WERI-Rb-1 (cell line): ENCODE measurements at places on chromosomes 11 and 22.

GRCh38 chr22:33081686-33082590, 23.8 kb upstream of the SYN3 start:
- DNase-seq: peak; percentile 43

DNA sequence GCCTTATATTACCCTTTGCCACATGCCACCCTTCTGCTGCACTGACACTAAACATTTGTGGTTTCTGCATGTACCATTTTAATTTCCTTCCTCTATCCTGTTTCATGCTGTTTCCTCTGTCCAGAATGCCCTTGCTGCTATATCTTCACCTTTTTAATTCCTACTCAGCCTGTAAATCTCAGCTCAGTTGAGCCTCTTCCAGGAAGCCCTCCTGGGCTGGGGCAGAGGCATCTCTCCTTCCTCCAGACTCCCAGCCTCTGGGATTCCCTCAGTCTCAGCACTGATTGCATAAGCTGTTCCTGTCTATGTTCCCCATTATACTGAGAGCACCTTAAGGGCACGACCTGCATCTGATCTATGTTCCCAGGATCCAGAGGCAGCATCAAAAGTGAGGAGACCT, 98.7 kb downstream of the RNF169 start:
- DNase-seq: no peak

- DNase-seq: no peak
Observed at GRCh38 chr22:29117799-29118477, 45.1 kb downstream of the KREMEN1 start.

- DNase-seq: peak; percentile 7
Observed at GRCh38 chr11:134529212-134530096, 117.4 kb upstream of the B3GAT1 start.

DNA sequence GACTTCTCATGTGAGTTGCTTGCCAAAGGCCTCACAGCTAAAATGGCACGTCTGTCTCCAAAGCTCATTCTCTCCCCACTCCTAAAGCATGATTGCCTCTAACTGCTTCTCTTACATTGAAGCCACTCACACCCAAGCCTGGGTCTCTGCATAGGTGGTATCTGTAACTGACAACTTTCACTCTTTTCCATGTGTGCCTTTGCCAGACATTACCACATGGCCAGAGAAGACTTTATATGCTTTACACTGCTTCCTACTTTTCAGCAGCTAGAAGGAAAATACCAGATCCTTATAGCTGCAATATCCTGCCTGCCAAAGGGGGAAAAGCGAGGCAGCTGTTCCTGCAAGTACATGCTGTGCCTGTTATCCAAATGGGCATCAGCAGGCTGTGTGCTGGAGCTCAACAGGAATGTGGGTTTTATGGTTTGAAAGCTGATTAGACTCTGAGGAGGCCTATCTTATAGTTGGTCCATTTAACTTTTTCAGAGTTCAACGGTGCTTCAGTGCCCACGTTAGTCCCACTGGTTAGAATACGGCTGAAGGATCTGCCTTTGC, 547.1 kb downstream of the RAB38 start:
- no peak for DNase-seq

DNA sequence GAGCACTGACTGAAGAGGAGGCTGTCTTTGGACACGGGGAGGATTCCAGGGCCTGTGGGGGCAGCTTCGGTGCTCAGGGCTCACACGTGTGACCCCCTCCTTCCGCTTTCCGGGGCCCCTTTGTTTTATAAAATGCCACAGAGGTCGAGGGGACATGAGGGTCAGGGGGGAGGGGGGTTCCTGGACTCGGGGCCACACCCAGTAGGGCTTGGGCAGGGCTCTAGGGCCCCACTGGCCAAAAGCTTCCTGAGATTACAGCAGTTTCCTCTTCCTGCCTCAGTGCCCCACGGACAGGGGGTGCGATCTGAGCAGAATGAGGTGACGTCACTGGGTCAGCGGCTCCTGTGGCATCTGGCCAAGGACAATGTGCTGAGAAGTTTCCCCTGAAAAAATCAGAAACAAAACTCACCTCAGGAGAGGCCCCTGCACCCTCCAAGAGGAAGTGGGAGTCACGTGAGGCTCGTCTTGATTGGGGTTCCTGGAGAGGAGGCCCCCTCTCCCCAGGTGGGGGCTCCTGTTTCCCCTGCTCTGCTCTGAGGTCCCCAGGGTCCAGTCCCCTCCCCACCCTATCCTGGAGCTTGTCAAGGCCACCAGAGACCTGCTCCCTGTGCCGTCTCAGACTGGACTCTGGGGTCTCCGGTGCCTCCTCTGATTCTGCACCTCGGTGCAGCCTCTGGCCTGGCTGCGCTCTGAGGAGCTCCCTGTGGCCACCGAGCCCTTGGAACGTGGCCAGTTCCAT, 6.4 kb upstream of the IFITM3 start:
- no peak for DNase-seq

GRCh38 chr22:44438056-44438455, 60.0 kb downstream of the RTL6 start:
- peak; percentile 53 for DNase-seq

GRCh38 chr11:114359342-114359741, 41.0 kb downstream of the C11orf71 start:
- no peak for DNase-seq

- DNase-seq: no peak
Observed at GRCh38 chr22:25637032-25637431, 72.6 kb downstream of the GRK3 start.

- peak; percentile 98 for DNase-seq
Observed at GRCh38 chr22:29267858-29268510, at the start of the genes EWSR1 and RHBDD3. Gene EWSR1, plus strand, starts transcription at chr22:29268268. Its CDS starts 69 bp downstream, at chr22:29268337. Gene RHBDD3, minus strand, starts transcription at chr22:29267981. Its CDS starts 2,355 bp downstream, at chr22:29265626.

GRCh38 chr22:35910003-35910769, 118.4 kb downstream of the RBFOX2 start:
- DNase-seq: no peak

GRCh38 chr22:48568736-48569330, 1258.8 kb downstream of the BRD1 start:
- no peak for DNase-seq

DNA sequence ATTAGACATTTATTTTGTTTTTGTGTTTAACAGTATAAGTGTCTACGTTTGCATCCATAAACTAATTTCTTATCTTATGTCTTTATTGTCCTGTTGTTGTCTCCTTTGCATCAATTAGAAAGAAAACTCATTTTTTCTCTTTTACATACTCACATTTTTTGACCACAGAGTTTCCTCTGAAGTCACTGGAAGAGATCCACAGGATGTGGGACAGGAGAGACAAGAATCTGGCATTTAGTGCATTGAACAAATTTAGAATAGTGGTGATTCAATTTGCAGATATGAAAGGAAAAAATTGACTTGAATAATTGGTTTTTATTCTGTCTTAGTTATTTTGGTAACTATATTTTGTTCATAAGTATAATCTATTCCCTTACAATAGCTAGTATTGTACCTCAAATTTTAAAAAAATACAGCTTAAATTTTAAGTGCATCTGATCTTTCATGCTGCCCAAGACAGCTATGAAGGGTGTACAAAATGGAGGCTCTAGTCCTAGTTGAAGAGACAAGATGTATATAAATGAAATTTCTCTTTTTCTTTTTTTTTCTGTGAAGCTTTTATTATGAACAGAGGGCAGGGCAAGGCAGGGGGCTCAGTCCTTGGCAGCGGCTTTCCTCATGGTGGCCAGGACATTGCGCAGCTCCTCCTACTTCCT, 24.4 kb downstream of the HORMAD2 start:
- DNase-seq: no peak

- no peak for DNase-seq
Observed at GRCh38 chr11:89381094-89381493, 110.1 kb downstream of the NOX4 start.

GRCh38 chr22:46625843-46626349, 5.7 kb downstream of the GRAMD4 start:
- DNase-seq: no peak

GRCh38 chr11:66126808-66127555, 56.9 kb downstream of the PACS1 start:
- DNase-seq: no peak

DNA sequence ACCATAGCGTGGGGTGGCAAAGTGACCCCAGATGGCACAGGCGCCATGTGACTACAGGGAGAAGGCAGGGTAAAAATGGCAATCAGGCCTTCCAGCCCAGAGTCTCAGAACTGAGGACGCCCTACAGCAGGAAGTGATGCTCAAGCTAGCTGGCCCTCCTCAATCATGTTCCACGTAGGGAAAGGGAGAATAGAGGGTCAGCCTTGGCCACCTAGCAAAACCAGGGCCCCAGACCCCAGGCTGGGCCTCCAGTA, 978 bp upstream of the ANKRD13D start:
- DNase-seq: no peak

- no peak for DNase-seq
Observed at GRCh38 chr11:19812710-19813109, 100.1 kb downstream of the NAV2 start.

DNA sequence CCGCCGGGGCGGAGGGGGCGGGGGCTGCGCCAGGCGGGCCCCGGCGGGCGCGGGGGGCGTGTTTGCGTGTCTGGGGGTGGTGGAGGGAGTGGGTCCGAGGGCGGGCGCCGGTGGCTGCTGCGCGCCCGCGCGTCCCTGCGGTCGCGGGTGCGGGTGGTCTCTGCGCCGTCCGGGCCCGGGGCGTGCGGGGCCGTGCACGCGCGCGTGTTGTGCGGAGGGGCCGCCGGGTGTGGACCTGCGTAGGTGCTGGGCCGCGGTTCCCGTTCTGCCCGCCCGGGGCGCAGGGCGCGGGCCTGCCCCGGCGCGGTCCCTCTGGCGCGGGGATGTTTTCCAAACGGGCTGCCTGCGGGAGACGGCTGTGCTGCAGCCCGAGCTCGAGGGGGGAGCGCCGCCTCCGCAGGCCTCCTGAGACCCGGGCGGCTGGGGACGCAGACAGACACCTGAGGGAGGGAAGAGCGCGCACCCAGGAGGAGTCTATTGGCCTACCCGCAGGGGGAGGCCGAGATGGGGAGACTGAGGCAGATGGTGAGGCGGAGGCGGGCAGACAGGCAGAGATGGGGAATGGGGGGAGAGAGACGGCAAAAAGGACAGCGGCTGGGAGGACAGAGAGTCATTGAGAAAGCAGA, 442 bp downstream of the PELI3 start:
- no peak for DNase-seq

- DNase-seq: no peak
Observed at GRCh38 chr11:3927129-3927796, 71.8 kb downstream of the STIM1 start.

DNA sequence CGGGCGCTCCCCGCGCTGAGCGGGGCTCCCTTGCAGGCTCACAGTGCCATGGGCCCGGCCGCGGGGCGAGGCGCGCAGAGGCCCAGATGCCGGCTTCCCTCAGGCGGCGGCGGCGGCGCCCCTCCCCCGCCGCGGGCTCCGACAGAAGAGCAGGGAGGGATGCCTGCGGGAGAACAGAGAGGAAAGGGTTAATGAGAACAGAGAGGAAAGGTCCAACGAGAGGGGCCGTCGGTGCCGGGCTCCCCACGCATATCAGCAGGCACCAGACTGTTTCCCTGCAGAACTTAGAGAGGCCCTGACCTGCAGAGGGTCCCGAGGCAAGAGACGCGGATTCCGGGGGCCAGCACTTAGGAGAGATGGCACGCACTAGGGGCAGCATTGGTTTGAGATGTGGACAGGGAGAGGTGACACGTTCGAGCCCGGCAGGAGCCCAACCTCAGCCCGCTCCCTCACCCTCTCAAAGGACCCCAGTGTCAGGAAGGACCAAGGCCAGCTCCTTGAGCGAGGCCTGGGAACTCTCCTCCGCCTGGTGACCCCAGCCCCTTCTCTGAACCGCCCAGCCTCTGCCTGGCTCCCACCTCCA, 9.1 kb downstream of the NRXN2 start:
- DNase-seq: no peak

GRCh38 chr11:1127664-1128162, 30.0 kb upstream of the MUC5AC start:
- DNase-seq: no peak
